ENCODE measurements at places on chromosomes 3 and 15. TPM values are rescaled to one million over a fixed set of nuclear protein-coding genes. Genes with fewer than 3 reads are reported as not detected.
A peak's percentile ranks its signal among the peaks of the same experiment; 100 is the strongest.

- DNase-seq: no peak
Observed at GRCh38 chr15:25057574-25057973, 102.8 kb downstream of the SNRPN start.

- DNase-seq: no peak
Observed at GRCh38 chr3:17911986-17912760, 169.7 kb upstream of the TBC1D5 start.

Gene GPR160
- total RNA-seq: 4.6 TPM

Gene FAM81A
- 0.39 TPM for total RNA-seq

GRCh38 chr3:44076221-44076829 is 165.4 kb upstream of the TOPAZ1 start:
- no peak for DNase-seq

GRCh38 chr3:107956991-107957900 is 133.6 kb downstream of the CD47 start:
- peak; percentile 96 for DNase-seq

DNA sequence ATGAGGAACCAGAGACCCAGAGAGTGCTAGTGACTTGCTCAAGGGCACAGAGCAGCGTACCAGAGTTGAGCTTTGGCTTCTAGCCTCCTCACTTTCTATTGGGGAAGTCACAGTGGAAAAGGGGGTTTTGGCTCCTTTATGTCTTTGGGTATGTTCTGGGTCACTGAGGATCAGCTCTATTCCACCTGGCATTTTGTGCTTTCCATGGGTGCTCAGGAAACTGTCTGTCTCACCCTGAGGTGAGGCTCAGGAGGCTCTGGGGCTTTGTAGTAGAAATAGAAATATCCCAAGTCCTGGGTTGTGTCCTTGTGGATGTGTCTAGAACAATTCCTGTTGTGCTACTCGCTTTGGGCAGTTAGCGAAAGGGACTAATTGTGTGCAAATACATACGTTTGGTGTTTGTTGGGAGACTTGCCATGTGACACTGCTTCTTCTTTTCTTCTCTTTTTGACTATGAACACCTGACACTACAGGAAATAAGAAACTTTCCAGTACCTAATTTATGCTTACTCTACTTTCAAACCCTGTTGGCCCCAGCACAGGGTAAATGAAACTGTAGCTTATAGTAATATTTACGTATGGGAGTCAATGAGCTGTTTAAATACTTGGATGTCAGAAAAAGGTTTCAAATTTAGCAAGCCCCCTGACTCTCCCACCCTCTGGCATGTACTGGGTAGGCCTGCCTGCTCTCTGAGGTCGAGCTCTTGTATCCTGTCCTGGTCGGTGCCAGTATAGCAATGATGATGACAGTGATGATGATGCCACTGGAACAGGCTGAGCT is 35.6 kb downstream of the SMAD3 start:
- no peak for DNase-seq

DNA sequence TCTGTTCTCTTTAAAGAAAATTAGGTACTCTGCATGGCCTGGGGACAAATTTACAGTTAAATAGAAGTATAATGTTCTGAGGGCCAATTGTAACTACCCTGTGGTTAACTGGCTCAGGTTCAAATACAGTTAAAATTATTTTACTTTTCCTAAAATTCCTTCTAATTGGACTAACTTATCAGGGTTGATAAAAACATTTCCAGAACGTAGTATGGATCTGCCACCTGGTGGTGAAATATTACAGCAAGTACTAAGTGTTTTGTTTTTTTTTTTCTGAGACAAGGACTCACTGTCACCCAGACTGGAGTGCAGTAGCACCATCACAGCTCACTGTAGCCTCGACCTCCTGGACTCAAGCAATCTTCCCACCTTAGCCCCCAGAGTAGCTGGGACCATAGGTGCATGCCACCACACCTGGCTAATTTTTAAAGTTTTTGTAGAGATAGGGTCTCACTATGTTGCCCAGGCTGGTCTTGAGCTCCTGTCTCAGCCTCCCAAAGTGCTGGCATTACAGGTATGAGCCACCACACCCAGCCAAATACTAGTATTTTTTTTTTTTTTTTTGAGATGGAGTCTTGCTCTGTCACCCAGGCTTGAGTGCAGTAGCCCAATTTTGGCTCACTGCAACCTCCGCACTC is 29.2 kb downstream of the NEO1 start:
- DNase-seq: peak; percentile 20

DNA sequence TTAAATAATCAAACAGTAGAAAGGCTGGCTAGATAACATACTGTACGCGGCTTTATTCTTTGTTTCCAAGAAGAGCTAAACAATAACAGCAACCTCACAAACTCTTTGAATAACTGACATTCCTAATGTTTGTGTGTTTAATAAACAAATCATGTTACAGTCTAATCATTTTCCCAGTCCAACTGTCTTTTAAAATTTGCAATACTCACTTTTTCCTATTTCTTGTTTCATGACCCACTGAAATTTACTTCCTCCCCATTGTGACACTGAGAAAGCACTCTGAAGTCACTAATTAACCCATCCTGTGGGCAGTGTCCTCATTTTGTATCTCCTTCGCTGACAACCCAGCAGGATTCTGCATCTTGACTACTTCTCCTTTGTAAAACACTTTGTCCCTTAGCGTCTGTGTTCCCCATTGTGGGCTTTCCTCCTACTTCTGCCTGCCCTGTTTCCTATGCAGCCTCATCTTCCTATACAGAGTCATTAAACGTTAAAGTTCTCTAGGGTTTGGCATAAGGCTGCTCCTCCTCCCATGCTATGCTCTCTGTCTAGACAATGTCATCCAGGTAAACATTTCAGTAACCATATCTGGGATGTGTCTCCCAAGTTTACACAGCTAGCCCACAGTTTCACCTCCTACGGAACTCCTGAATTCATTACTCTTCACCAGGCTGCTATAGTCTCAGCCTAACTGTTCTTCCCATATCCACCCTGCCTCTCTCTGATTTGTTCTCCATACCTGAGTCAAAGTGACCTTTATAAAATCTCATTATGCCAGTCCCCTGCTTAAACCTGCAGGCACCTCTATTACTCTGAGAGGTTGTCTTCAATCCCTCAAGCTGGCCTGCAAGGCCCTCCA is 148.9 kb downstream of the GREM1 start:
- peak; percentile 27 for DNase-seq

- peak; percentile 89 for DNase-seq
Observed at GRCh38 chr3:2041931-2042330, 56.7 kb upstream of the CNTN4 start.

DNA sequence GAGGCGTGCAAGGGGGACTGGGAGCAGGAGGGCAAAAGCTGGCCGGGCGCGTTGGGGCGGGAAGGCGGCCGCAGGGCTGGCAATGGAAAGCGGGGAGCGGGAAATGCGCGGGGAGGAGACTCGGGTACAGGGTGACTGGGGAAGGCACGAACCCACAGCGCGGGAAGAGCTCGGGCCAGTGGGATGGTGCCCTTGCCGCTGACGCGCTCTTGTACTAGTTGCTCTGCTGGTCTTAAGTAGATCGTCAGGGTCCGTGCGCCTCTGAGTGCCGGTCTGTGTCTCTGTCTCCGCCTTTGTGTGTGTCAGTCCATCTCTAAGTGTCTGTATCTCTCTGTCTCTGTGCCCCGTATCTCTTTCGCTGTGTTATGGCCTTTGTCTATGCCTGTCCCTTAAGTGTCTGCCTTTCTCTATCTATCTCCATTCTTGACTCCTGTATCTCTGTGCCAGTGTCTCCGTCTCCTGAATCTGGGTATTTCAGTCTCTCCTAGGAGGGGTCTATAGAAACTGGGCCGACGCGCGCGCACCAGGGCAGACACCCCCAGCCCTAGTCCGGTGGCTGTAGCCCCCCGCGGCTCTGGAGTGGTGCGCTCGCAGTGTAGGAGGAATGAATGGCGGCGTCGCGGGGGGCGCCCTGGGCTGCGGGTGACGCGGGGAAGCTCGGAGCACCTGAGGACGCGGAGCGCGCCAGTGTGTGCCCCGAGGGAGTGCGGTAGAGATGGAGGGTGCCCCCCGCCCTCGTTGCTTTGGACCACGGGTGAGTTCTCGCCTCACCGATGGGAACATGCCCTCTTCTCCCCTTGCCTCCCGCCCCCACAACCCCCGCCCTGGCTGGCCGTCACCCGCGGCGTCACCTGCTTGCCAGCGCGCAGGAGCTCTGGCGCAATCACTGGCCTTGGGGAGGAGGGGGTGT is 756 bp upstream of the CAMK2N2 start:
- no peak for DNase-seq

Gene AMT
- 6.7 TPM for total RNA-seq

Gene NR1I2
- 0.10 TPM for total RNA-seq

Gene MOBP
- total RNA-seq: 0.10 TPM

All from skin of body (tissue), 3 donors.